ENCODE measurements at places on chromosomes 2 and 18.

GRCh38 chr2:94955702-94956101 lies 69.8 kb upstream of the MAL start:
- DNase-seq: no peak

GRCh38 chr18:21463718-21464117 lies 136.8 kb downstream of the ESCO1 start:
- no peak for DNase-seq

- DNase-seq: no peak
Observed at GRCh38 chr18:26482569-26482968, 65.8 kb downstream of the KCTD1 start.

- DNase-seq: no peak
Observed at GRCh38 chr2:173299764-173300163, 54.9 kb upstream of the CDCA7 start.

DNA sequence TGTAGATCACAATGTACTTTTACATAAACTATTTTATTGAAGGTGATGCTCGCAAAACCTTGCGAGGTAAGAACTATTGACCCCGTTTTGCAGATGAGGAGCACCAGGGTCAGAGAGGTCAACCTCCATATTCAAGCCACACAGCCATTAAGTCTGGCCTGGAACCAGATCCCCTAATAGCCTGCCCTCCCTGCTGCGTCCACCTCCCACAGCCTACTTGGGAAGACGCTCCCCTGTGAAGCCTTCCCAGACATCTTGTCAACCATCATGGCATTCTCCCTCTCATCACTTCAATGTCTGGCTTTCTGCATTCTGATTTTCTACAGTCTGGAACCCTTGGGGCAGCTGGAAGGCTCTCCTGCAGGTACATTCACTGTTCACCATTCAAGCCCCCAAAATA lies 101.0 kb downstream of the TTC32 start:
- DNase-seq: no peak

DNA sequence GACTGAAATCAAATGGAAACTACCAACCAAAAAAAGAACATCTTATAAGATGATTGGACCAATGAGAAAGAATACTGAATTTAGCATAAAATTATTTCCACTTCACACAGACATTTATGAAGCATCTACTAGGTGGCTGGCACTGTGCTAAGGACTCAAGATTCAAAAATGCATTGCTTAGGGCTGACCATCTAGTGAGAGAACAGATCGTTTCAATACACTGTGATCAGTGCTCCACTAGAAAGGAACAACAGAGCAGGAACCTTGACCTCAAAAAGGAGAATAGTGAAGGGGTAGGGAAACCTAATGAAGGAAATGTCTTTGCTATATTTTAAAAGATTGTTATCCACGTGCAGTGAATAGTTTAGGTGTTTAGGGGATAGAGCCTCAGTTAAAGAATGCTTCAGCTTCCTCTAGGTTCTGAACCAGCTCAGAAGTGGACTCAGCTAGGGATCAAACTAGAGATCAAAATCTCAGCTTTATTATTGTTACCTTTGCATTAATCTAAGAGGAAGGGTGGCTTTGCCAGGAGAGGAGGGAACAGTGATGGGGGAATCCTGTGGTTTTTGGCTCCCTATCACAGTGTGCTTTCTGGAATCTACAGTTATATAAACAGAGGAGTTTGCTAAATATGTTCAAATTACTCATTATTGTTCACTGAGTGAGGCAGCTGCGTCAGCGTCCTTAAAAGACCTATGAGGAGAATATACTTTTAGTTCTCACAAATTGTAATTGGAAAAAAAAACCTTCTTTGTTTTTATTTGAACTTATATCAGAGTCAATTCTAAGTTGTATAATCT lies 16.2 kb upstream of the BBS5 start:
- peak; percentile 42 for DNase-seq

DNA sequence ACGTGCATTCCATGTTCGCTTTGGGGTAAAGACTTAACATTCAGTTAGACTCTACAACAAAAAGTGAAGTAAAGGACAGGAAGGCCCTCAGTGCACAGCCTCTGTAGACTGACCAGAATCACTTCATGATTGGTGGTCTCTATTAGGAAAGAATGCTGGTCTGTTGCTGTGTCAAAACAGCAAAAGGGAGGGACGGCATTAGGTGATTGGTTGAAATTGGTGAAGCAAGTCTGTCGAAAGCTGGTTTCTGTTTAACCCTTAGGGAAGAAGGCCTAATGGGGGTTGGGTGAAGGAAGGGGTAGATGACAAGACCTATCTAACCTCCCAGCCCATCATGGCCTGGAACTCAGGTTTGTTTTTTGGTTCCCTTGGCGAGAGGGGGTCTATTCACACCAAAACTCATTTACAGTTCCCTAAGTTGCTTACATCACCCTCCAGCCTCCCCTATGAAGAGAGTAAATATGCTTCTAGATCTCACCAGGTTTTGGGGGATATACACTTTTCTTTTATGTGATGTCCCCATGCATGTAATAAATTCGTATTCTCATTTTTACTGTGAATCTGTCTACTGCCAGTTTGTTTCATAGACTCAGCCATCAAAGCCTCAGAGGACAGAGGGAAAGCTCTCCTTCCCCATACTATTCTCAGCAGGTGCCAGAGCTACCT lies 65.6 kb downstream of the TMEM17 start:
- DNase-seq: no peak

GRCh38 chr18:59189746-59190145 lies 30.2 kb upstream of the GRP start:
- DNase-seq: no peak

DNA sequence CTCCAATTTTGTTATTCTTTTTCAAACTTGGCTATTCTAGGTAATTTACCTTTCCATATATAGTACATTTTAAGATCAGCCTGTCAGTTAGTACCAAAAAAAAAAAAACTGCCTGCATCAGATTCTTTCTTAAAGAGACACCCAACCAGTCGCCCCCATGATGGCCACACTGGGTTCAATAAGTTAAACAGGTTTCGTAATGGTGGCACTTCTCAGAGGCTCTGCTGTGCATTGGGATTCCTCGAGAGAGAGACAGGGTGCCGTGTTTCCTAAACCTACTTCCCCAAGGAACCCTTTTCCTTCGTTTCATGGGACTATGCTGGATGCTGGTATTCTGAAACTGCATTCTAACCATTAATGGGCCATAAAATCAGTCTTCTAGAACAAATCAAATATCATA lies 37.4 kb downstream of the MYO7B start:
- DNase-seq: no peak

DNA sequence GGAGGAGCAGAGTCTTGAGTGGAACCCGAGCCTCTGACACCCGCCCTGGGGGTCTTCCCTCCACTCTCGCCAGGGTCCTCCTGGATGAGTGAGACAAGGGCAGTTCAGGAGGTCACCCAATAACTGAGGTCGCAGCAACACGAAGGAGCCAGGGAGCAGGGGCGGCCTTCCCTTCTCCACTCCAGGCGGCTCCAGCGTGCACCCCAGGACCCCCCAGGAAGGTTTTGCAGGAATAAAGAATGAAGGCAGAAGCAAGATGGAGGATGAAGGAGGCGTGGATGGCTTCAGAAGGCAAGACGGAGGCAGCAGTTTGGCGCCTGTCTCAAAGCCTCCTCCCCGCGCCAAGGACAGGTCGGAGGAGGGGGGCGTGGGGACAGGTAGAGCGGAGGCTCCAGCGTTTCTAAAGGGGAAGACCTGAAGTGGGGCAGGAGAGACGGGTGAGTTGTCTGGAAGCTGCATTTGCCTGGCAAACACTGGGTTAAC lies 579 bp upstream of the ITM2C start:
- no peak for DNase-seq

GRCh38 chr2:62217421-62217820 lies 21.5 kb downstream of the B3GNT2 start:
- no peak for DNase-seq

DNA sequence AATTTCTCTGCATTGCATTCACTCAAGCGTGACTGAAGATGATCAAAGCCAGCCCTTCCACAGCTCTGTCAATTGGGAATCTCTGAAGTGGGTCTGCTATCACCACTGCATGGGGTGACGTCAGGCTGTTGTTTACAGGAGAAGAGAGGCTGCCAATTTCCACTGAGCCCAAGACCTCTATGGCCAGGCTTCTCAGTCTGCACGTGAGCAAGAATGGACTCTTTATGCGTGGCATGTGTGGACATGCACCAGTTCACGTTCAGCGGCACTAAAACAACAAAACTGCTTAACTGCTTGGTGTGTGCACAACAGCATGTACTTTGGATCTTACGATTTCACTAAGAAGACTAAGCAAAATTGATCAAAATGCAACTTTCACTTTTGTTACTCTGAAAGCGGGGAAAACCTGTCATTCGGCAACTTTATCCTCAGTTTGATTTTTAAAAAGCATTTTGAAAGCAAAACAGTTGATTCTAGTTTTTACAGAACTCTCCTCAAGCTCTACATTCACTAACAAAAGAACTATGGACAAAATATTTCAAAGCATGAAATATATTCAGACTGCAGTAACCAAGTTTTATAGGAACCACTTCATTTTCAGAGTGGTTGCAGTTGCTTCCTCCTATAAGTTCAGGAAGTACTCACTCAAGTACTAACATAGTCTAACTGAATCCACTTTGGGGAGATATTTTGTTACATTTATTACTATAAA lies 77.0 kb upstream of the SERTAD2 start:
- DNase-seq: peak; percentile 89

DNA sequence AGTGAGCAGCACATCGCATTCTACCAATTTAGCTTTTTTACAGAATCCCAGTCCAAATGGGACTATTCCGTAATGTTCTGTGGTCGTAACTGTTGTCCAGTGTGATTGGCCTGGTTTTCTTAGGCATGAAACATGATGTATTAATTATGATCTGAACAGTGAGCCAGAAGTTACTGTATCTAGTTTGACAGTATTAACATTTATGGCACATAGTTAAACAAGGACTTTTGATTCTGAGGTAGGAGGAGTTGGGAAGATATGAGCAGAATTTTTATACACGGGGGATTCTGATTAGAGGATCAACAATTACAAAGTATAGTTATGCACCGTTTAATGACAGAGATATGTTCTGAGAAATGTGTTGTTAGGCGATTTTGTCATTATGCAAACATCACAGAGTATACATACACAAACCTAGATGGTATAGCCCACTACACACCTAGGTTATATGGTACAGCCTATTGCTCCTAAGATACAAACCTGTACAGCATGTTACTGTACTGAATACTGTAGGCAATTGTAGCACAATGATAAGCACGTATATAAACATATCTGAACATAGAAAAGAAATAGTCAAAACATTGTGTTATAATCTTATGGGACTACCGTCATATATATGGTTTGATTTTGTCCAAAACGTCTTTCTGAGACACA lies 85.0 kb downstream of the DPP10 start:
- no peak for DNase-seq

DNA sequence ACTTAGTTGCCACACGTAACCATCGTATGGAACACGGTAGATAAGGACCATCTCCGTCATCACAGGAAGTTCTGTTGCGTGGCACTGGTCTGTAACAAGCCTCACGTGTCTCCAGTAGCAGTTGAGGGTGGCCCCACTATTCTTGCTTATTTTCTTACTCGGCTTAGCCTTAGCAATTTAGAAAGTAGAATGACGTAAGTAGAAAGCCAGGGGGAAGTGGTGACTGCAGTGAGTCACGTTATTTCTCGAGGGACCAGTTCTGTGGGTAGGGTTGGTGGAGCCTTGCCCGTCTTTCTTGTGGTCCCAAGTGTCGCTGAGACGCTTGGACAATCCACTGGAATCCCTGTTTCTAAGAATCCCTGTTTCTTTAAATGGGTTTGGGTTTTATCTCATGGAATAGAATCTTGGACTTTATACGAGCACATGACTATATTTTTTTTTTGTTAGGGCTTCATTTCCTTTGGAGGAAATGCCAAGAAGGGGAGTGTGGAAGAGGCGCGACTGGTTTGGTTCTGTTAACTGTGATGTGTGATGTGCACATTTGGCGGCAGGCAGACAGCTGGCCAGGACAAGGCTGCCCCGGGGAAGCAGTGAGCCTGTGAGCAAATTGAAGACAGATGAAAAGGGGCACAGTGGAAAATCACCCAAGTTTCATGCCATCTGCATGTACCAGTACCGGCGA lies 96.2 kb downstream of the CABLES1 start:
- peak; percentile 50 for DNase-seq

GRCh38 chr2:142693171-142693950 lies 184.1 kb upstream of the KYNU start:
- DNase-seq: no peak

DNA sequence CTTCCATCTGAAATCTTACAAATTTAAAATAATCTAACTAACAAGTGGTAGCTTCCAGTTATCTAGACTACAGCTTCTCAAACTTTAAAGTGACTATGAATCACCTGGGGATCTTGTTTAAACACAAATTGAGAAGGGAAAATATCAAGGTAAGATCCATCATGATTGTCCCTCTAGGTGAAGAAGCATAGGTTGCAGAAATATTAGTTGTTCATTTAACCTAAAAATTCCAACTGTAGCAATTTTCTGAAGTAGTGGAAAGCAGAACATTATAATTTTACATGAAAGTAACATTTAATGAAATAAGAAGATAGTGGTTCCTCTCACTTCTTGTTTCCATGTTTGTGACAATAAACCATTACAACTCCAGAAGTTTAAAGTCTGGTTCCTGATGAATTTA lies 17.3 kb downstream of the GALNT3 start:
- no peak for DNase-seq

DNA sequence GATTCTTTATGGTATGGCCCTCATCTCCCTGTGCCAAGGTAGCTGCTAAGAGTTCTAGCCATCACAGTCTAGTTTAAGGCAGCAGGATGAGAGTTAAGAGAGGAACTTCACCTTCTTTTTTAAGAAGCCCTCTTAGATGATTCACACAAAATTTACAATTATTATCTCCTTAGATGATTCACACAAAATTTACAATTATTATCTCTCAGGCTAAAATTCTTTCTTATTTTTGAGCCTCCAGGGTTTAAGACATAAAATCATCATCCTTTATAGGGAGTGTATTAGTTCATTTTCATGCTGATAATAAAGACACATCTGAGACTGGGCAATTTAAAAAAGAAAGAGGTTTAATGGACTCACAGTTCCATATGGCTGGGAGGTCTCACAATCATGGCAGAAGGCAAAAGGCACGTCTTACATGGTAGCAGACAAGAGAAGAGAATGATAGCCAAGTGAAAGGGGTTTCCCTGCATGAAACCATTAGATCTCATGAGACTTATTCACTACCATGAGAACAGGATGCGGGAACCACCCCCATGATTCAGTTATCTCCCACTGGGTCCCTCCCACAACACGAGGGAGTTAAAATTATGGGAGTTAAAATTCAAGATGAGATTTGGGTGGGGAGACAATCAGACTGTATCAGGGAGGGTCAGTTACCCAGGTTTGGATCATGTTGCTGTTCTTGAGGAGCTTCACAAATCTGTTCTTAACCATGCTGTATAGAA lies 133.0 kb upstream of the MYO3B start:
- DNase-seq: no peak

All from Ammon's horn (tissue), 1 donor.